ENCODE measurements at places on chromosomes 3 and 15. TPM values are rescaled to one million over a fixed set of nuclear protein-coding genes. Genes with fewer than 3 reads are reported as not detected.

Gene C2CD4A
- total RNA-seq = 0.60 TPM

Gene PTPN9
- total RNA-seq = 12.4 TPM

- DNase-seq = no peak
Measured at GRCh38 chr3:23308986-23309625, 106.0 kb downstream of the UBE2E2 start.

Gene CFAP91
- total RNA-seq = 4.6 TPM

Gene PRTG
- total RNA-seq = 3.2 TPM

- DNase-seq = no peak
Measured at GRCh38 chr15:57468486-57468885, 92.2 kb downstream of the CGNL1 start.

DNA sequence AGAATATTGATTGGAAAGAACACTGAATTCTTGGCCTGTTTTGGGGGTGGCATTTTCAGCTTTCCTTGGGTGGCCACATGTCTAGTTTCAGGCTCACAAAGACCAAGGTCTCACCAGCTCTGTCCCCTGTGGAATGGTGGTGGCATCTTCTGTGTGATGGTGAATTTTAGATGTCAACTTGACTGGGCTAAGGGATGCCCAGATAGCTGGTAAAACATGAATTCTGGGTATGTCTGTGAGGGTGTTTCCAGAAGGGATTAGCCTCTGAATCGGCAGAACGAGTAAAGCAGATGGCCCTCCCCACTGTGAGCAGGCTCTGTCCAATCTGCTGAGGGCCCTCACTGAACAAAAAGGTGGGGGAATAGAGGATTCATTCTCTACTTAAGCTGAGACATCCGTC, 34.4 kb upstream of the MYZAP start:
- no peak for DNase-seq

Gene CPN2
- 0.50 TPM for total RNA-seq

Gene C3orf70
- total RNA-seq = 3.9 TPM

Gene CDHR4
- total RNA-seq = 6.0 TPM

Data from omental fat pad (tissue), 4 donors.